Stimulated activated CD8-positive, alpha-beta memory T cell treated with anti-CD3 and anti-CD28 coated beads, Interleukin-15, amount 100 ng/mL, for 1 hour (primary cell): ENCODE measurements at places on chromosomes 16 and 17.

DNA sequence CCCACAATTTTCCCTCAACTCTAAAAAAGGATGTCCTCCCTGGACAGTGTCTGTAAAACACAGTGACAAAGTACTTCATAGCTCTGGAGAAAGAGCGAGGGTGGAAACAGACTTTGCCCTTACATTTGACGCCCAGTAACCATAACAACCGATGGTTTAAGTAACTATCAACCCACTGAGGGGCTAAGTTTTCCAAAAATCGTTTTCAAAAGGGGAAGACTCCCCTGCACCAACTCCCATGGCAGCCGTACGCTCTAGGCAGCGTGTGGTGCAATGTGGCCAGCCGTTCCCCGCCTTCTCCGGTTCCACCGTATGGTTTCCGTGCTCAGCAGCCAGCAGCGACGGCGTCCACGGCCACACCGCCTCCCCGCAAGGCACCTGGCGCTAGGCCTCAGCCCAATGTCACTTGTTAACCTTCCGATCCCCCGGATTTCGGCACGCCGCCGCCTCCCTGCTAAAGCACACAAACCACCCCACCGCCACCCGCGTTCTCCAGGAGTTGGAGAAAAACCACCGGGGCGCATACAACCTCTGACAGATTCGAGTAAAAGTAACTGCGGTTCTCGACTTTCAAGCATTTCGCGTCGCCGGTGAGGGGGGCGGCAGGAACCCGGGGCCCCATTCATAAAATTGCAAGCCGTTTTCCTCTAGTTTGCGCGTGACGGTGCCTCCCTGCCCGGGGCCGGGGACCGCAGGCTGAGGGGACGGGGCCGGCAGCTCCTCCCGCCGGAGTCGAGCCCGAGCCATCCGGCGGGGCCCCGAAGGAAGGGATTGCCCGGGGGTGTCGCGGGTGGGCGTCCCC, 661 bp downstream of the TEX2 start:
- DNase-seq, result peak; percentile 35

- no peak for DNase-seq
These were observed 49.1 kb downstream of the KATNIP start for GRCh38 chr16:27598931-27599565.

- no peak for DNase-seq
These were observed 376.5 kb downstream of the RBFOX1 start for GRCh38 chr16:7709186-7709585.

DNA sequence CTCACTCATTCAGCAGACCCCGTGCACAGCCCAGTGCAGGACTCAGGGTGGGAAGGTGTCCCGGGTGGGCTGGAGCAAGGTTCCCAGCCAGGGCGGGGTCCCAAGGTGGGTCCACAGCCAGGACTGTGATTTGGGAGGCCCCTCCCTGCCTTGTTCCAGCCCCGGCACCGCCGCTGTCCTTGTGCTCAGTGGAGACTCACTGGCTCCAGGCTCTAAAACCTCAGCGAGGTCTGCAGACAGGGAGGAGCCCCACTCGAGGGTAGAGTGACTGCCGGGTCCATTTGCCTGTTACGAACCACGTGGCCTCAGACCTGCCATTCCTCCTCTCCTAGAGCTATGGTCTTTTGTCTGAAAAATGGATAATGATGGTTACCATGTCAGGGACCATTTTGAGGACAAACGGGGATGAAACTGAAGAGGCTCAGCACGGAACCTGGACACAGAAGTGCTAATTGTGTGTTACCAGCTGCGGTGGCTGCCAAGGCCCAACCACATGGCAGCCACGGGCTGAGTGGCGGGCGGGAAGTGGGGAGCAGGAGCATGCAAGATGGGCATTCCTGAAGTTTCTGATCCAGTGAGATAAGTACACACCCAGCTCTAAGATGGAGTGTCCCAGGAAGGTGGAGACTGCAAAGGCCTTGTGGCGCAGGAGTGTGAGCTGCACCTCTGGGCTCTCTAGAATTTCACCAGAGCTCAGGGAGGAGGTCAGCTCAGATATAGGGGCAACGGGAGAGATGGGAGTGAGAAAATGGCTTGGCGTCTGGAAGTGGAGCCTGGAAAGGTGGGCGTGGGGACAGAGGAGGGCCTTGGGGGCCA, 317.6 kb downstream of the SEC14L1 start:
- no peak for DNase-seq
